ENCODE measurements at places on chromosomes 16 and 17.

GRCh38 chr17:35404360-35404759 lies 27.9 kb downstream of the SLFN12 start:
- DNase-seq, result no peak

GRCh38 chr17:80924807-80925610 lies 66.6 kb upstream of the CHMP6 start:
- DNase-seq, result no peak

DNA sequence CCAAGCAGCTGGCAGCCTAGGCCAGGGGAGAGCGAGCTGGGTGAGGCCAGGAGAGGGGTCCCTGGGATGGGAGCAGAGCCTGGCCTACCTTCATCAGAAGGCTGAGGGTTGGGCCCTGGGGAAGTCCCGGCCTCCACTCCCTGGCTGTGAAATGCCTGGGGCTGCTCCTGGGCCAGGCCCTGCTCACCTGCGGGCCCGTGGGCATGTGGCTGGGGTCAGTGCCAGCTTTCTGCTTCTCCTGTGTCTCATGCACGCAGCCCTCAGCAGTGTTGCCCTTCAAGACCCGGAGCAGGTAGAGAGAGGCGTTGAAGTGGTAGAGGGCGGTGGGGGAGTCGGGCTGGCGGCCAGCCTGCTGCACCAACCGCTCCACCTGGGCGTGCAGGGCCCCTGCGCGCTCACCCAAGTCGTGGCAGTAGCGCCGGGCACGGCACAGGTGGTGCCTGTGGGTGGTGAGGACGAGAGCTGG lies 12.4 kb downstream of the MYBBP1A start:
- DNase-seq, result no peak

DNA sequence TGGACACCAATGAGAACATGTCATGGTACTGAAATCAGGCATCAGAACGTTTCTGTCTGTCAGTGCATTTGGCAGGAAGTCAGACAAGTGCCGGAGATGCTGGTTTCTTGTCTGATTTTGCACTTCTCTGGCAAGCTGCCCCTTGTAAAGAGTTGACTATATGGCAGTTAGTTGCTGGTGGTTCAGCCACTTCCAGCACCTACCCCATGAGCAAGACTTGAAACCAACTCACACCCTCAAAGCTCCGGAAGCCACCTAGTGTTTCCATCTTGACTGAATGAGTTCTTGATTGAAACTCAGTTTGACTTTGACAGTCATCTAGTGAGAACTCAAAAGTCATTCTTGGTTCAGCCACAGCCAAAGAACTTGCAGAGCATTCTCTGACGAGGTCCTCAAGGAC lies 225.1 kb downstream of the SPECC1 start:
- no peak for DNase-seq

GRCh38 chr16:70754851-70755600 lies 45.9 kb downstream of the VAC14 start:
- DNase-seq, result no peak

- no peak for DNase-seq
These were observed 1.1 kb downstream of the UNC13D start for GRCh38 chr17:75842963-75843576.

- no peak for DNase-seq
These were observed 15.0 kb downstream of the C16orf46 start for GRCh38 chr16:81061871-81062608.

DNA sequence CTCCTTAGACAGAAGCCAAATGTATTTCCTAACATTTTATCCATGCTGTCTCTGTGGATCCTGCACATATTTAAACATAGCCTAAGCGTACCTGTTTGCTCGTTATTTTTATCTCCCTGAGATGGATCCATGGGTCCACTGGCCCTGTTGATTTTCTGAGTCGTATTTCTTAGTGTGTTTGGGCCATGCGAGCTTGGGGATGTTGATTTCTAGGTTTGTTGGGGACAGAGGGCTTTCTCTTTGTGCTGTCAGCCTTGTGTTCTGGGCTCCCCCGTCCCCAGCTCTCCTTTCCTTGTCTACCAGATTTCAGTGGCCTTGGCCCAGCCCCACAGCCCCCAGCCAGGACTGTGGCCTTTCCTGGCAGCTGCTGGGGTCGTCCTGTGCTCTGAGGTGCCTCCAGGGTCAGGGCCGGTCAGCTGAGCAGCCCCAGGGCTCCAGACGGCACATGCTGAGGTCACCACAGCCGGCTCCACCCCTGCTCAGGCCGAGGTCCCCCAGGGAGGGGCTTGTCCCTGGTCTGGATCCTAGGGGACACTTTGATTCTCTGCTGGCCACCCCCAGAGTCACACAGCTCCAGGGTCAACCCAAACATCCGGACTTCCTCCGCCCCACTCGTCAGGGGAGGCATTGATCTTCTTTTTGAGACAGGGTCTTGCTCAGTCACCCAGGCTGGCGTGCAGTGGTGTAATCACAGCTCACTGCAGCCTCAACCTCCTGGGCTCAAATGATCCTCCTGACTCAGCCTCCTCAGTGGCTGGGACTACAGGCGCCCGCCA lies 4.4 kb downstream of the SSTR5 start:
- no peak for DNase-seq

DNA sequence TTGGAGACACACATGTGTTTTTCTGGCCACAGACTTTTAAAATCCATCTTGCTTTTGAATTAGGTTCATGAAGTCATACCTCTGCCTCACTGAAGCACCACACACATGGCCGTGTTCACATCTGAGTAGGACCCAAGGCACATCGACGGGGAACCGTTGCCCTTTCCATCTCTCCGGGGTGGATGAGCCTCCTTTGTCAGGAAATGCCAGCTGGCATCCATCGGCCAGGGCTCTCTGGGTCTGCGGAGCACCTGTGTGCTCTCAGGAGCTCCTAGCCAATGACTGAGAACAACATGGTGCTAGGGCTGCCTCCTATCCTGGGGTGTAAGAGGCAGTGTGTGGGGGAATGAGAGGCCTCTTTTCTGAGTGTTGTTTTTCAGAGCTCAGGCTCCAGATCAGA lies 24.5 kb upstream of the NKD1 start:
- DNase-seq, result no peak

DNA sequence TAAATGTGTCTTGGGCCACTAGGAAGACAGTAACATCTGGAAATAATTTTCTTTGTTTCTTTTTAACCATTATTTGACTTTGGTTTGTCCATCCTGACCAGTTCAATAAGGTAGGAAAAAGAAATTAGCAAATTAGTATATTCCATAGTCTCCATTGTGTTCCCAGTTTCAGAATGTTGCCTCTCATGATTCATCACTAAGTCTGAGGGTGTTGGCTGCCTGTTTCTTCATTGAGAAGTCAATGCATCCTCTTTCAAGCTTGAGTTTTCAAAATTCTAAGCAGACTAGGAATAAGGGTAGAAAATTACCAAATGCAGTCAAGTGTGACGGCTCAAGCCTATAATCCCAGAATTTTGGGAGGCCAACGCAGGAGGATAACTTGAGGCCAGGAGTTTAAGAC lies 41.9 kb downstream of the ZFHX3 start:
- DNase-seq, result no peak
